ENCODE measurements at places on chromosomes 7 and 10.

DNA sequence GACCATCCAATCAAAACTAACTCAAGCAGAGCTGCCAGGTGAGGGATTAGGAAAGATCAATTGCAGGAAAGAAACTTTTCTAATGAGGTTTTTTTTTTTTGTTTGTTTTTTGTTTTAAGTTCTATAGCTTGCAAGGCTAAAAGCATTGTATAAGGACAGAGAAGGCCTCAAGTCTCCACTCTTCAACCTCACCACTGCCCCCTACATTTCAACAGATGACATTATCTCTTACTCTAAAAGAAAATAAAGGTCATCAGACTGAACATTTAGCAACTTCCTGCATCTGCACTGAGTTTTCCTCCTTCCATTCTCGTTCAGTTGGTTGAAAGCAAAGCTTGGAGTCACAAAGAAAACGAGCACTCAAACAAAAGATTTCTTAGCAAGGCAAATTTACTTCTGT is 45.2 kb upstream of the EXOC4 start:
- no peak for DNase-seq

DNA sequence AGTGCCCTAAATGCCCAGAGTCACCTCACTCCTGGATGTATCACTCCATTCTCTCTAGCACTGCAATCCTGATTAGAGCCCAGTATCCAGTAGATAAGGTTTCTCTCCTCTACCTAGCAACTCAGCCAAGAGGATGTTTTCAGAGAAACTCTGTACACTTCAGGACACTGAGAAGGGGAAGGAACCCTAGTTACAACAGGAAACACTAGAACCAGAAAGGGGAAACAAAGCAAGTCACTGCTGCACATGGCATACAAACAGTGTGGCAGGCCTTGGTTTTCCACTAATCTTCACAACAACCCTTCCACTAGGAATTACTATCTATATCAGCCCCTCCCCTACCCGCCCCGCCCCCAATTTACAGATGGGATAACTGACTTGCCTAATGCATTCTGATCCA is 1.6 kb downstream of the FAM204A start:
- DNase-seq: no peak

DNA sequence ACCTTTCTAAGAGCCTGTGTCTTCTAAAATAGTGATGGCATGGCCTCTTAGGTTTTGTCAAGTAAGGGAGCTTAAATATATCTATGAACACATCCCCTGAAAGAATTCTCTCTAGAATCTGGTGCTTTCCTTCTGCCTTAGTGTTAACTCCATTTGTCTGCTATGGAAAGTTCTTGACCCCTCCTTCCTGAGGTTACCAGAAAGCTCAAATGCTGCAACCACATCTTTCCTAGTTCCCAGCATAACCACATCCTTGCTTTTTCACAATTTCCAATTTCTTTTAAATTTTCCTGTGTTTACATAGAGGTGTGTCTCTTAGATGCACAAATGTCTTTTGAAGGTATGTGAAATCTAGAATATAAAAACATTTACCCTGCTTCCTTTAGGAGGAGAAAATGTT is 16.4 kb upstream of the GSDME start:
- DNase-seq: no peak

DNA sequence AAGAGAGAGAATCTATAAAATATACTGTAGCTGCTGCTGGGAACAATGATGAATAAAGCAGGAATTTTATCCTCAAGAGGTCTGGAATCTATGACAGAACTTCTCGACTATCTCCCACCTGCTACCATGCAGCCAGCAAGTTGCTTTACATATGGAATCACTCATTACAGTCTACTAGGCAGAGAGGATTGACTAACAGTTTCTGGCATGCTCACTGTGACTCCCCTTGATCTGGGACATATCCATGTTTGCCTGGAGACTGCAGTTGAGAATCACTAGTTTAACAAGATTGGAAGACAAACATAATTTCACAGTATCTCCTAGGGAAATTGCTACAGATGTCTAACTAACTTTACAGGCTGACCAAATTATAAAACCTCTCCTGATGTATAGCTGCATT is 13.3 kb downstream of the GPR37 start:
- no peak for DNase-seq

GRCh38 chr7:138919216-138919615 is 62.0 kb downstream of the KIAA1549 start:
- DNase-seq: no peak

- DNase-seq: no peak
Observed at GRCh38 chr10:109126016-109126415, 797.3 kb downstream of the XPNPEP1 start.

DNA sequence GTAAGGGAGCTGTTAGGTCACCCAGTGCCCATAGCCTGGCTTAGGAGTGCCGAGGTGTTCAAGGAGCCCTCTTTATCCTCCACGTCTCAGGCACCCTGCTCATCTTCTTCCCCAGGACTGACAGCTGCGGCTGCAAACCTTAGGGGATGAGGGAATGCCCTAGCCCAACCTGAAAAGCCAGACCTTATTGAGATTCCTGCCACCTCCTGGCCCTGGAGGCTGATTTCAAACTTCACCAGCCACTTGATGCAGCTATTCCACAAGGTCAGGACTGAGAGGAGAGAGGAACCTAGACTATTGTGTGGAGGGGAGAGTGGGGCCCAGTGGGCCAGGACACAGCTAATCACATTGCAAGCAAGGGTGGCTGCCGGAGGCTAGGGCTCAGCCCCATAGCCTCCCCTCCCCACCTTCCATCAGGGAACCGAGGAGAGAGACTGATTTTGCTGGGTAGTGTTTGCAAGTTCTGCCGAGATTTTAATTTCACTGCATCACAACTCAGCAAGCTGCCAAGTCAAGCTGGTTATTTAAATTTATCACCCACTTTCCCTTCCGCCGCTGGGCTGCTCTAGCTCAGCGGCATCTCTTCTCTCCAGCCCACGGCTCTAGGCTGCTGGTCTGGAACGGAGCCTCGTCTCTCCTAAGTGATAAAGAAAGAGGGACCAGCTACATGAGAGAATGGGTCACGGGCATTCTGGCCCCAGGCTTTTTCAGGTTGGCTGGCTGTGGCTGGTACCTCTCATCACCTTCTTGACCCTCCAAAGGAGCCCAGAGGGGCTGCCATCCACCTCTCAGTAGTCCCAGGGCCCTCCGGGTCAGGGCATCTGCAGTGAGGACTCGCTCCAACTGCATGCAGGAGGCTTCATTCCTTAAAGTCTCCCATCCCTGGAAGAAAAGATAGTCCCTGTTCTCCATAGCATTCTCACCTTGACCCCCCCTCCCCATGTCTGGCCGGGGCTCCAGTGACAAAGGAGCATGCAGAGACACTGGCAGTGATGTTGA is 66.7 kb downstream of the PAX2 start:
- DNase-seq: no peak

GRCh38 chr10:30671026-30671616 is 41.6 kb upstream of the LYZL2 start:
- peak; percentile 31 for DNase-seq

- peak; percentile 22 for DNase-seq
Observed at GRCh38 chr10:8568401-8568800, 513.9 kb downstream of the GATA3 start.

- DNase-seq: no peak
Observed at GRCh38 chr7:102454468-102454867, 10.2 kb downstream of the ALKBH4 start.

- DNase-seq: no peak
Observed at GRCh38 chr7:81482600-81483186, 287.2 kb downstream of the HGF start.

- no peak for DNase-seq
Observed at GRCh38 chr7:44650772-44651171, 44.3 kb downstream of the OGDH start.

- no peak for DNase-seq
Observed at GRCh38 chr10:76252733-76253132, 821.3 kb downstream of the LRMDA start.

DNA sequence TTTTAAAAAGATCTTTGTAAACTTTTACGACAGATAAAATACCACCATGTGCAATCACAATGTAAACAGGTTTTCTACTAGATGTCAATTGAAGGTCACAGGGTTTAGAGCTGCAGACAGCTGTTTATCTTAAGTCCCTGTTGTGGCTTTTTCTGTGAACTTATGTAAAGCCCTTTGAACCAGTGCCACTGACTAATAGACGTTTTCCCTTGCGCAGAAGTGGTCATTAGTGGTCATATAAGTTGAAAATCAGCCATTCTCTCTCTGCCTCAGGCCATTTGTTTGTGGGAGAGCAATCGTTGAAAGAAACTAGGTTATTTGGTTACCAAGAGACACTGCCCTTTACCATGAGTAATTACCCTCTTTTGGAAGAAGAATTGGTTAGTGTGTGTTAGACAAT is 23.9 kb downstream of the CACNB2 start:
- DNase-seq: no peak

DNA sequence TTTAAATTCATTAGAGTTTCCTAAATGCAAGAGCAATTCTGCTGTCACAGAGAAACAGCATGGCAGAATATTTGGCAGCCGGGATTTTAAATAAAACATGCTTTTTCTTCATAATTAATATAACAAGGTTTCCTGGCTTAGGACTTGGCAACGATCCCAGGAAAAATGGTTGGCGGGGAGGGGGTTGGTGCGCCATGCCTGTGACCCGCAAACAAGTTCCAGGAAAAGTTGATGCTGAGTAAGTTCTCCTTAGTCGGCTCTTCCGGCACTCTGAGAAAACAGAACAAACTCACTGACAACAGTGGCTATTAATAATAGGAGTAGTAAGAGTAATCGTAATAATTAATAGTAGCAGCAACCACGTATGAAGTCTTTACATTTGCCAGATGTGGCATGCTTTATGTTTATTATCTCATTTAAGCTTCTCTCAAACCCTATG is 4.6 kb downstream of the HABP2 start:
- no peak for DNase-seq

DNA sequence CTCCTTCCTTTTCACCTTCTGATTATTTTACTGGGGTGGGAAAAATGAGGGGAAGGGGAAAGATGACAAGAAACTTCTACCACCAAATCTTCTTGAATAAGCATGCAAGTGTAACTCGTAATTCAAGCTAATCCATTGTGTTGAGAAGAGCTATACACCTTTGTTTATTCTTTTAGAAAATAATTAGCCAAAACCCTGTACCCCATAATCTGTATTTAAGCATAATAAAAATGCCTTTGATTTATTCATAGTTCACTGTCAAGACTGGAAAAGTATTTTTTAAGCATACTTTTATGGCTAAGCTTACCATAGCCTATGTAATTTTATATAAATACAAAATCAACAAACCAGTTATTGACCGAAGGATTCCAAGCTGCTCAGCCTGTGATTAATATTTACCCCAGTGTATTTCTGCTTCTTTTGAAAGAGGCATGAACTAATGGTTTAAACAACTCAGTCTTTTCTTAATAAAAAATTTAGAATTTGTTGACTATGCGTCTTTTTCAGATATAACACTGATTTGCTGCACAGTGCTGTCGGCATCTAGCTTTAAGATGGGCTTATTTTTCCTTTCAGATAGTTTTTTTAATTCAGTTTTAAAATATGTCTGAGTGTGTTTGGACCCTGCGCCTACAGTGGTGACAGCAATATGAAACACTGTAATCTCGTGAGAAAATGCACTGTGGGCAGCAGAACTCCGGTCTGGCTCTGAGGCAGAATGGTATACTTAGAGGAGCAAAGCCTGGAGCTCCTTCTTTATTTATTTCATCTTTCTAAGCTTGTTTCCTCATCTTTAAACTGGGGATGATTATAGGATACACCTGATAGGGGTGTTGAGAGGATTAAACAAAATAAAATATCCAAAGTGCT is 238.8 kb upstream of the LRGUK start:
- DNase-seq: no peak

- no peak for DNase-seq
Observed at GRCh38 chr10:124138195-124138882, 44.9 kb upstream of the CHST15 start.

DNA sequence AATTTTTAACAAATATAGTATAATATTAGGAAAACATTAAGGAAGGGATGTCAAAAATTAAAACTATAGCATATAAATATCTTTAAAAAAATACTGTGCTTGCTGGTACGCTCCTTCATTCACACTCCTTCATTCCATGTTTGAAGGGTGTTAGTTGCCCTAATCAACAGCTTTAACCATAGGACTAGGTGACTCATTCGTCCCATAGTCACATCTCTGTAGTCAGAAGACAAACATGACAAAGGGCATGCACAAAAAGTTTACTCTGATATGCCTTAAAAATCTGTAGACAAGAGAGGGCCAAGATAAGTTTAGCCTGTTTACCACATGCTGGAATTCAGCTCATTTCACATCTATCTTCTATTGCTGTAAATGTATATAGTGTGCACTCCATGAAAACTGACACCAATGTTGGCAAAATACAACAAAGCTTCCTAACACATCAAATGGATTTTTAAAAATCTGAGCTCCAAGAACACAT is 646 bp downstream of the FAM13C start:
- DNase-seq: no peak

DNA sequence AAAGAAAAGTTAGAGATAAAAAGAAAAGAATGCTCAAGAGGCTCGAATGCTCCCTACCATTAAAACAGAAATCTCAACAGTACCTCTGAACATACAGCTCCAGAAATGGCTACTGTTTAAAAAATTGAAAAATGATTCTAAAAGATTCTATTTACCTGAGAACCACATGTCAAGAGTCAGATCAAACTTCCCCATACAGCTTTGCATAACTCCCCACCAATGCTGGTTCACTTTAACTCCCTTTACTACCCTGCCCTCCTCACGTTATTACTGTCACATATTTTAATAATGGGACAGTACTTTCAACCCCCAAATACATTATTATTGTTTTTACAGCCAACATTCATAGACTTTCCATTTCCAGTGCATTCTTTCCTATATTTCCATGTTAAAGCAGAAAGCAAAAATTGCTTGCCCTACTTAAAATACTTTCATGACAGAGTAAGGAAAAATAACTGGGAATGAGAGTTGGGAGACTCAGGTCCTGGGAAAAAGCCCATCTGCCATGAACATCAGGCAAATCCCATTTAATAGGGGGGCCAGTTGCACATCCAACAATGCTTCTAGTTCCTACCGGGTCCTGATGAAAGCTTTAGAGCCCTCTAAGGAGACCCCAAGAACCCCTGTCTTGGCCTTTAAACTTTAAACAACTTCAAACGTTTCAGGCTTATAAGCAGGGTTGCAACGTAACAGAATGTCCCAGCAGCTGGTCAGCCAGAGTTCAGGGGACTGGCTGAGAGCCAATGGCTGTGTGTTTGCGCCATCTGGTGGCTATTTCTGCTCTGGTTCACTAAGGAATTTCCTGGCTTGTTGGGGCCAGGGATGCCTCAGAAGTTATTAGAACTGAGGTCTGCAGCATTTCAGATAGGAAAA is 247.4 kb downstream of the ELMO1 start:
- DNase-seq: peak; percentile 67

- no peak for DNase-seq
Observed at GRCh38 chr10:89283025-89283935, 18.6 kb upstream of the IFIT2 start.
